ENCODE measurements at places on chromosomes 7 and 10.
A peak's percentile ranks its signal among the peaks of the same experiment; 100 is the strongest.

GRCh38 chr10:108775911-108776475 lies 1147.3 kb downstream of the XPNPEP1 start:
- DNase-seq = no peak

DNA sequence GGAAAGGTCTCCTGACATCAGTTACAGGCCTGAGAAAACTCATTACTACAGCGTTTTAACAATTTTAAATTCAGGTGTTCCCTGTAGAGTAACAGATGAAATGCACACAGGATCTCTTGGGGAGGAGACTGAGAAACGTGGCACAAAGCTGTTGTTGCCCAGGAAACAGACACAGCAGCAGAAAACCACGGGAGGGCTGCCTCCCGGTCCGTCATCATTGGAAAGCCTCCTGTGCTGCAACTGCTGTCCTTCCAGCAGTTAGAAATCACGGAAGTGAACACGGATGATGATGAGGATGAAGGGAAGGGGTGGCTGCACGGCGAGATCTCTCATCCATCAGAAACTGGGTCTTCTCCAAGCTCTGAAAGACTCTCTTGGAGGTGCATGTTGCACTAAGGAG lies 94.6 kb upstream of the RNF32 start:
- DNase-seq = no peak

DNA sequence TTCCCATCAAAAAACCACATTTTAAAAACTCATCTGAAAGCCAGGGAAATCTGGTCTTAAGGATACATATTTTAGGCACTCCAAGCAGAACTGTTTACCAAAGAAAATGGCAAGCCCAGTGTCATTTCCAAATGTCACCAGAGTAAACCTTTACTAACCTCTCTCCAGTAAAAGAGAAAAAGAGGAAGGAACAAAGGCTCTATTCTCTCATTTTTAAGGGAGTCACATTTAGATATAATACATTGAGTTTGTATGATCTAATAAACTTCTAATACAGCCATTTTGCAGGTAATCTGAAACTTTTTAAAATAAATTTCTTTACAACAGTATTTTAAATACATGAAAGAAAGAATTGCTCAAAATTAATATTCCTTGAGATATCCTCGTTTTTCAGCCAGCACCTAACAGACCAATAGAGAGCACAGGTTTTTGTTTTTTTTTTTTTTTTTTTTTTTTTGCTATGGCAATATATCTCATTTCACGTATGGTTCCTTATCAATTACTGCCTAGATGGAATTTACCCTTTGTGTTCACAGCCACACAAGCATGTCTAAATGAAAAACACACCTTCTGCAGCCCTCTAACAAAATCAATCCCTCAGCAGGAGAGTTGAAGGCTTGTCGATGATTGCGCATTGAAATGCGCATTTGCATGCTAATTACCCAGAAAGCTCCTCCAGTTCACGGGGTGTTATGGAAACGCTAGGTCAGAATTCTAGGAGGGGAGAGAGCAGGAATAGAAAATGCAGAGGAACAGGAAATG lies 39.8 kb upstream of the MSRB2 start:
- DNase-seq = no peak

GRCh38 chr10:79127151-79127961 lies 58.6 kb downstream of the ZMIZ1 start:
- no peak for DNase-seq

GRCh38 chr7:5278766-5279165 lies 4.0 kb upstream of the SLC29A4 start:
- DNase-seq = no peak

GRCh38 chr7:75725306-75725705 lies 13.4 kb downstream of the HIP1 start:
- DNase-seq = no peak

GRCh38 chr7:55032069-55032699 lies 13.4 kb downstream of the EGFR start:
- no peak for DNase-seq

DNA sequence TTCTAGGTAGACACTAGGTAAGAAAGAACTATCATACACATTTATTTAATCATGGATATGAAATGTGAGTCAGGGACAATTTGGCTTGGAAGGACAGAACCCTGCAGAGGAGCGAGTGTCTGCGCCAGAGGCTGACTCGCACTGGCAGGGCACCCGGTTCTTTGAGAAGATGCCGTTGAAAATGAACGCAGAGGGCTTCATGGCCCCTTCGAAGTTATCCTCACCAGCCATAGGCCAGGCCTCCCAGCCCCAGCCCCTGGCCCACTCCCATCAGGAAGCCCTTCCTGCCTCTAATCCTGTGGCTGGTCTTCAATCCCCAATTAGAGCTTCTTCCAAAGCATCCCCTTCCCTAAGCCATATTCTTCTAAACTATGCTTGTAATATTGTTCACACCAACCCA lies 239.8 kb downstream of the TCERG1L start:
- DNase-seq = no peak

GRCh38 chr7:127532736-127533135 lies 52.7 kb downstream of the GCC1 start:
- DNase-seq = no peak

GRCh38 chr7:99002148-99002826 lies 124.0 kb downstream of the TRRAP start:
- no peak for DNase-seq

DNA sequence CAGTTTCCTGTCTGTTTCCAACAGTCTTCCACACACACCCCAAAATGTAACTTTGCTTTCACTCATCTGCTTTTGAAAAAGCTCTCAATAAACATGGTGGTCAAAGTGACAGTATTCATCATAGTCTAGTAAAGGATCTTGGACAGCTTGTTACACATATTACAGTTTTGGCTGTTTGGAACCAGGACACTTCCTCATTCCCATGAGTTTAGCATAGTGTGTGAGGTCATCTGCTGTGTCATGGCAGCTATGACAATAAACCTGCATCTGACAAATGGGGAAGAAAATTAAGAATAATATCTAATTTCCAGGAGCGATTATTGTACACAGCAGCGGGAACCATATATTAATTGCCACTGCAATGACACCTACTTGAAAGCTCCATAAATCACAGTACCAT lies 184.3 kb upstream of the SLC26A5 start:
- no peak for DNase-seq

GRCh38 chr7:100071018-100071723 lies 10.4 kb downstream of the ZNF3 start:
- no peak for DNase-seq

DNA sequence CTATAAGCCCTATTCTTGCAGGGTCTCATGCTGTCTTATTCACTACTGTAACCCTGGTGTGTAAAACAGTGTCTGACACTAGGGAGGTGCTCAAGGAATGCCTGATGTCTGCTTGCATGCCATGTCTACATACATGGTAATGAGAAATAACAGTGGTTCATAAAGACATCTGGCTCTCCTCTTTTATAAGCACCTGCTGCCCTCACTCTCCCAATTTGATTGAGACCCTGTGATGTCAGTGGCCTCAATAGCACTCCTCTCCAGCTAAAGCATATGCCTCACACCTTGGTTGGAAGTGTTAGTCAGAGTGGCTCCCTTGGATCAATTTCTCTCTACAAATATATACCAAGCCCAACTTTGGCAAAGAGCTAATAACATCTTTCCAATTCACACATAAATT lies 30.6 kb downstream of the ANK3 start:
- DNase-seq = no peak

GRCh38 chr10:88121361-88121760 lies 257.9 kb downstream of the PTEN start:
- no peak for DNase-seq

- no peak for DNase-seq
Measured at GRCh38 chr10:121708728-121709674, 110.8 kb upstream of the FGFR2 start.

GRCh38 chr10:35857860-35858259 lies 215.8 kb upstream of the FZD8 start:
- DNase-seq = no peak

DNA sequence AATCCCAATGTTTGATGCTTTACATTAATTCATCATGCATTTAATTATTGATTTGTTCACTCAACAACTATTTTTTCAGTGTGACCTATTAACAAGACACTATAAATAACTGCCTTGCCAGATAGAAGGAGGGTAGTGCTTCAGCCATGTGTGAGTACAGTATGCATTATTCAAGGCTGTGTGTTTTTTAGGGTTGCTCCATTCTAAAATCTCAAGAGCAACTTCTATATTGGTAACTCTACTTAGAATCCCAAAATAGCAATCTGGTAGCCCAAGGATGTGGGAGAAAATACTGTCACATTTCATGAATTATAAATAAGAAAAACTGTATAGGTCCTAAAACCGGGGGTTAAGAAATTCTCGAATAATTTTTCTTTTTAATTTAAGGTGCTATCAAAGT lies 69.9 kb downstream of the ENO4 start:
- DNase-seq = no peak

DNA sequence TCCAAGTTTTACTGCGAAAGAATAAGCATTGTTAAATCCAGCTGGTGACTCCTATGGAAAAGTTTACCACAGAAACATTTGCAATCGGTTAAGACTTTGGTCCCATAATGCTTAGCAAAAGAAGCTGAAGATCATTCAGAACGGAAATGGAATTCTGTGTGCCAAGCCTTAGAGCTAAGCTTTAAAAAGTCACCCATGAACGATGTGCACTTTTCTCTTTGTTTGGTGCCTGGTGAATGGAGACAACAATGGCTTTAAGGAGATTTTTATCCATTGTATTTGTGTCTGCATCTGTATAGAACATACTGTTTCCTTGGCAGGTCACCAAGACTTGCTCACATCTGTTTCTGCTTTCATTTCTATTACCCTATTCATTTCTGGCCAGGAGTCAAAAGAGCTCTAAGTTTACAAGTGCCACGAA lies 26.3 kb upstream of the COL1A2 start:
- peak; percentile 70 for DNase-seq

- DNase-seq = peak; percentile 63
Measured at GRCh38 chr7:16563281-16564022, 36.8 kb downstream of the LRRC72 start.

DNA sequence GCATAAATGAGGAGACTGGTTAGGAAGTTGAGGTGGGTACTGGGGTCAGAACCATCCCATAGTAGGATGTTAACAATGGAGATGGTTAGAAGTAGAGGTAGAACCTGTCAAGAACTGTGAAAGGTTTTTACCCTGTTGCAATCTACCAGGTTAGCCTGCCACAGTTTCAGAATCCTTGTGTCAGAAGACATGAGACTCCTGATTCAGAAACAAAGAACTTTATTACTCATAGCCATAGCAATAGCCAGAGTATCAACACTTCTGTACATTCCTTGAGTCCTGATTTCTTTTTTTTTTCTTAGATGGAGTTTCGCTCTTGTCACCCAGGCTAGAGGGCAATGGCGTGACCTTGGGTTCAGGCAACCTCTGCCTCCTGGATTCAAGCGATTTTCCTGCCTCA lies 200.9 kb downstream of the GRM3 start:
- no peak for DNase-seq

DNA sequence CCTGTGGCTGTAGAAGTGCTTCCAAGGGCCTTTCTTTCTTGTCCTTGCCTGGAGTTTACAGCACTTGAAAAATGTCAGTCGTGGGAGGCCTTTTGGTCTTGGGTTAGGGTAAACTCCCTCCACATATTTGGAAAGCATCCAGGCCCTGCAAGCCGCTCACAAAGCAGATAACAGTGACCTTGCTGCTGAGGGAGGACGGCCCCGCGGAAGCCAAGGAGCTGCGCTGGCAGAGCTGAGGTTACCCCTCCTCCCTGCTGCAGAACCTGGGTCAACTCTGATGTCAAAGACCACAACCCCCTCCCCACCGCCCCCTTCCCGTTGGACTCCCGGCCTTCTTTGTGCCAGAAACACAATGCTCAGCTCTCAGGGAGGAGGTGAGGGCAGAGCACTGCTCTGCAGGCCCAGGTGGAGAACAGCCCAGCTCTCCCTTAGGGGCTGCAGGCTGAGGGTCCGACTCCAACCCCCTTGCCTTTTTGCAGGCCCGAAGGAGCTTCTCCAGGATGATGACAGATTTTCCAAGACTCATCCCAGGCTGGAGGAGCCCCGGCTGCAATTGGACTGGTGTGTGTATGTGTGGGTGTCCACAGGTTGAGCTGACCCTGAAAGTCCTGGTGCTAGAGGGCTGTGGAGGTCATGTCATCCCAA lies 957.6 kb upstream of the ZNF722 start:
- no peak for DNase-seq

DNA sequence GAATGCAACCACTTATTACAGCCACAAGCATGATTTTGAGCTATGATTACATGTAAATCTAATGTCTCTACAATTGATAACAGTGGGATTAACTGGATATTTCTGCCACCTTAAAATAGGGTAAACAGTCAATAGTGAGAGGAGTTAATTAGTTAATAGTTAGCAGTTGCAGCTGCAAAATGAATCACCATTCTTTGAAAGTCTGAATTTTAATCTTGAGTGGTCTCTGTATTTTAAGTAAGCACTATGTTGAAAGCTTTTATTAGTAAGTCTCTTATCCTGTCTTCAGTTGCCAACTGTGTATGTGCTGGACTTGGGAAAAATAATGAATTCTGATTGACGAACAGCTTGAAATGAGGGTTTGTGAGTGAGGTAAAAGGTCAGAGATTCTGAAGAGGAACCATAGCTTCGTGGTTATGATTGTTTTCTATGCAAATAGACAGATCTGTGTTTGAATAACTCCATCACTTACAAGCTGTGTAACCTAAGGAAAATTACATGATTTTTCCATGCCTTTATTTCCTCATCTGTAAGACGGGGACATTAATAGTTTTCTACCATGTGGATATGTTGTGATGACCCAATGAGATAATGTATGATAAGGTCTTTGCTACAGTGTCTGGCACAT lies 75.2 kb downstream of the RNLS start:
- DNase-seq = no peak

DNA sequence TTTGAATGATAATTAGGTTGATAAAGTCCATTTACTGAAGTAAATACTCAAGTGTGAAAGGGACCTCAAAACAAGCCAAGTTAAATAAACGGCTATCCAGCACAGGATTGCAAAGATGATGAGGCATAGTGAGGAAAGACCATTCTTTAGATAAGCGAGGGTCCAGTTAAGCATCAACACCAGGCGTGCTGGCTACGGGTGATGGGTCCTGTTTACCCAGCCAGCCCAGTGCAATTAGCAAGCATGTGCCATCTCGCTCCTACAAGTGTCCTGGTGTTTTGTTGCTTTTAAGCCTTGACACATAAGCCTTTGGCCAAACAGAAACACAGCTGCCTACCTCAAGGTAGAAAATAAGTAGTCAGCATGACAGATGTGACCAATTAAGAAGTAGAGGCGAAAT lies 7.1 kb downstream of the NEBL start:
- DNase-seq = no peak

DNA sequence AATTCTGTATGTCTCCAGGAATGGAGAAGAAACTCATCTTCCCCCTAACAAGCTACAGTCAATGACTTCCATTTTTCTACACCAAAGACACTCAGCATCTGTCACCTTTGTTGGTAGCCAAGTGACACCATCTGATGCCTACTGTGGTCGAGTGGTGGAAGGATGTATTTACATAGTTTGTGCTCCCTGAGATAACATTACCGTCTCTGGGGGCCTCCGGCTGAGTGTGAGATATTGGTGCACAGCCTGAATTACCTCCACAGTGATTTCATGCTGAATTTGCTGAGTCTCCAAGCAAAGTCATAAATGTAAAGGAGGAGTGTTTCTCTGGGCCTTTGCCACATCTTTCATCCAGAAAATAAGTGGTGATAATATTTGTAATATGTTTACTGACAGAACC lies 114.0 kb downstream of the GRID1 start:
- DNase-seq = no peak

- no peak for DNase-seq
Measured at GRCh38 chr7:30254248-30254647, 30.1 kb upstream of the ZNRF2 start.

- no peak for DNase-seq
Measured at GRCh38 chr7:55545496-55545895, 26.8 kb downstream of the VOPP1 start.

All from hematopoietic multipotent progenitor cell (in vitro differentiated cells).